ENCODE measurements at places on chromosomes 2 and 18.

DNA sequence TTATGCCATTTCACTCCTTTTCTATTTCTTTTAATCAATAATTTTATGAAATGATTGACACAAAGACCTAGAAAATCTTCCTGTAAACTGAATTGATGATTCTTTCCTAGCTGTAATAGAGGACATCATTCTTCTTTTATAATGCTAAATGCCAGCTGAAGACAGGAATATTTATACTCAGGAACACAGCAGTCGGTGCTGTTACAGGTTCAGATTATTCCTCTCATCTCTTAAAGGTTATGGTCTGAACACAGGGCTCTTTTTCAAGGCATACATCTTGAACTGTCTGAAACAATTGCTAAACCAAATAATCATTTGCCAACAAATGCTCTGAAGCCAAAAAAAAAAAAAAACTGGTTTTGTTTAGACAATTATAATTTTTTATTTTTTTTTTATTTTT lies 305.0 kb upstream of the MMADHC start:
- DNase-seq: no peak

DNA sequence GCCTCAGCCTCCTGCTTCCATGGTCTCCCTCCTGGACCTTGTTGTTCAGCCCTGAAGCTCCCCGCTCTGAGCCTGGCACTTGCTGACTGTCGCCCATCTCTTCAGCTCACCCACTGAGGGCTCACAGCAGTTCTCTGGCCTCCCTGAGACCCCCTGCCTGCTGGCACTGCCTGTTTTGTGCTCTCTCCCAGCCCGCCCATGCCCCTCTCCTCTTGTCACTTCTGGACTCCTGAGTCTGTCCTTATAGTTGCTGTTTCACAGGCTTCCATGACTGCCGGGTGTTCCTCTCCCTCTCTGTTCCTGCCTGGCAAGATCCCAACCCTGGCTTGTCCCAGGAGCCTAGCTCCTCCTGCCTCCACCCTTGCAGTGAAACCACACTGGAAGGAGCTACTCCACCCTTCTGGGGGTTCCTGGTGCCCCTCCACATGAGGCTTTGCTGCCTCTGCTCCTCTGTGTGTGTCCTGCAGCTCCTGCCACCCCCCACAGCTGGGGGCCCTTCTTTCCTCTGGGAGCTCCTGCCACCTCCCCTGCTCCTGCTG lies 110.6 kb downstream of the CEP192 start:
- DNase-seq: no peak

- no peak for DNase-seq
Observed at GRCh38 chr2:100739735-100740432, 80.1 kb upstream of the NPAS2 start.

GRCh38 chr18:74906184-74906583 lies 302.8 kb downstream of the PTGR3 start:
- no peak for DNase-seq

- DNase-seq: no peak
Observed at GRCh38 chr2:174044556-174044955, 79.4 kb upstream of the SP3 start.

DNA sequence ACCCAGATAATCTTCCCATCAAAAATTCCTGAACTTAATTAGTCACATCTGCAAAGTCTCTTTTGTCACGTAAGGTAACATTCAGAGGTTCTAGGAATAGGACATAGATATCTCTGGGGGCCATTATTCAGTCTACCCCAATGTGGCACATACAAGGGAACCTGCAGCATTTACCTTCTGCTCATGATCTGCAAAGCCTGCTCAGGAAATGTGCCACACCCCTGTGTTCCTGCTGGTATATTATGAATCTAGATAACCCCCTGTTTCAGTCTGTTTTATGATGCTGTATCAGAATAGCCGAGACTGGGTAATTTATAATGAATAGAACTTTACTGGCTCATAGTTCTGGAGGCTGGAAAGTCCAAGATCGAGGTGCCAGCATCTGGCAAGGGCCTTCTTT lies 103.5 kb downstream of the ARL4C start:
- DNase-seq: no peak

DNA sequence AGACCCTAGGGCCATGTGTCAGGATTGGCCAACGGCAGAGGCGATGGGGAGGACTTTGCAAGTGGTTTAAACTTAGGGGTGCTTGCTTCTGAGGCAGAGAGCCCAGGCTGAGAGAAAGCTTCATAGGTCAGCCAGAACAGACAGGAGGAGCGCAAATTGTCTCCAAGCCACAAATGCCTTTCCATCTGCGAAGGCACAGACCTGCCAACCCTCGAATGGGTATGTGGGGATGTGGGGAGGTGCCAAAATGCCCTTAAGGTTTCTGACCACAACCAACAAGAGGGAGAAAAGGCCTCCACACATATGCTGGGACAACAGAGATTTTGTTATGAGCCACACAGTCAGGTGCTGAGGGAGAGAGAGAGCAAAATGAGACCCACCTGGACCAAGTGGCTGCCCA lies 283.6 kb downstream of the CYP26B1 start:
- no peak for DNase-seq

DNA sequence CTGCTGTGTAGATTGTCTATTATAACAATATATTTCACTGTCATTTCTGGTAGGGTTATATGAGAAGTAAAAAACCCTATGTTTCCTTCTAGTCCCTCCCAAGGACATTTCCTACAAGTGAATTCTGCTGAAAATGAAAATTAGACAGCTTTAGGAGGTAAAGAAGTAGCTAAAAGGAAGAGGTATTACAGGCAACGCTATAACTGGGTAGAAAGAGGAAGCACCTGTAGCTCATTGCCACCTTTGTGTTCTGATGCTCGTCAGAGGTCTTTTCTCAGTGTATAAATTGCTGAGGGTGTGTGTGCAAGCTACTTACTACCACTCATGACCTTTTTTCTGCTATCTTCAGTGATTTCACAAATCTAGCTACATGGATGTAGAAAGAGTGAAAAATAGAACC lies 1.4 kb downstream of the DNAJC10 start:
- no peak for DNase-seq

- DNase-seq: no peak
Observed at GRCh38 chr2:222795450-222796357, 65.1 kb upstream of the ACSL3 start.

DNA sequence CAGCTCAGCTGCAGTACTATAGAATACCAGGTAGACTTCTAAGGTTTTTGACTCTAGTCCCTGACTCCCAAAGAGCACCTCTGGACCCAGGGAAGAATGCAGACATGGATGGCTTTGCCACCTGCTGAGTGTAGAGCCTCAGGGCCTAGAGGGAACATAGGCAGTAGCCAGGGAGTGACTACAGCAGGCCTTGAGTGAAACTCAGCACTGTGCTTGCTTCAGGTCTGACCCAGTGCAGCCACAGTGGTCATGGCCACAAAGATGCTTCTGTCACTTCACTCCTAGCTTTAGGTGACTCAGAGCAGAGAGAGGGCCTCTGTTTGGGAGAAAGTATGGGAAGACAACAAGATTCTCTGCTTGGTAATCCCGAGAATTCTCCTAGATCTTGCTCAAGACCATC lies 162.2 kb upstream of the ITGA4 start:
- DNase-seq: no peak
